Right lung (tissue), 10 donors: ENCODE measurements at places on chromosomes 2 and 18. TPM values are rescaled to one million over a fixed set of nuclear protein-coding genes. Genes with fewer than 3 reads are reported as not detected.

The IL36RN gene
- not detected for polyA plus RNA-seq

The NDUFV2 gene
- polyA plus RNA-seq: 122 TPM

The ABCB11 gene
- not detected for polyA plus RNA-seq

The PSMA8 gene
- not detected for polyA plus RNA-seq

The SERPINB4 gene
- polyA plus RNA-seq: not detected

The SPEG gene
- polyA plus RNA-seq: 35.5 TPM

The IL1RN gene
- polyA plus RNA-seq: 1.5 TPM

The EFHD1 gene
- polyA plus RNA-seq: 4.9 TPM

The ERBB4 gene
- polyA plus RNA-seq: 1.2 TPM

The SP140 gene
- 1.1 TPM for polyA plus RNA-seq

The COLEC11 gene
- 3.8 TPM for polyA plus RNA-seq

The SPR gene
- 3.8 TPM for polyA plus RNA-seq

The SPC25 gene
- polyA plus RNA-seq: 21.0 TPM

The STK36 gene
- 81.5 TPM for polyA plus RNA-seq

The REG3A gene
- polyA plus RNA-seq: not detected

The KCNG2 gene
- polyA plus RNA-seq: 0.35 TPM

The CHST10 gene
- 29.2 TPM for polyA plus RNA-seq

The ANO7 gene
- polyA plus RNA-seq: 2.3 TPM

The TCF4 gene
- 140 TPM for polyA plus RNA-seq

The MREG gene
- 12.4 TPM for polyA plus RNA-seq

The RAB27B gene
- 10.6 TPM for polyA plus RNA-seq

The TUBA3D gene
- 1.3 TPM for polyA plus RNA-seq

The ALMS1 gene
- 29.4 TPM for polyA plus RNA-seq

The ARHGAP15 gene
- polyA plus RNA-seq: 27.6 TPM

The KIAA2012 gene
- 0.46 TPM for polyA plus RNA-seq
